ENCODE measurements at places on chromosomes 12 and 14. TPM values are rescaled to one million over a fixed set of nuclear protein-coding genes. Genes with fewer than 3 reads are reported as not detected.

Gene SYT1
- 0.99 TPM for total RNA-seq

Gene POLE2
- 13.4 TPM for total RNA-seq

Gene SLC7A8
- 27.5 TPM for total RNA-seq

Gene MGP
- total RNA-seq: 127 TPM

Gene MYF6
- total RNA-seq: 9.8 TPM

Gene HELB
- total RNA-seq: 6.4 TPM

Gene TAS2R10
- total RNA-seq: 1.7 TPM

Gene DGKA
- 41.4 TPM for total RNA-seq

Gene OVCH1
- 0.30 TPM for total RNA-seq

Gene MYO1H
- total RNA-seq: 2.4 TPM

Gene CLEC12A
- 7.2 TPM for total RNA-seq

Gene KRT83
- total RNA-seq: 18.8 TPM

Gene SLC35F4
- 0.10 TPM for total RNA-seq

Gene TGFB3
- total RNA-seq: 45.2 TPM

Gene BIN2
- total RNA-seq: 5.6 TPM

Gene MMP17
- 8.5 TPM for total RNA-seq

Gene COL2A1
- 1.6 TPM for total RNA-seq

Gene KRT73
- total RNA-seq: 22.2 TPM

Gene COX8C
- not detected for total RNA-seq

Gene RD3L
- total RNA-seq: not detected

Gene EID3
- total RNA-seq: 8.6 TPM

Gene GLI1
- total RNA-seq: 7.2 TPM

Gene BEGAIN
- 1.4 TPM for total RNA-seq

Measured in skin of body (tissue), 3 donors.